ENCODE measurements at places on chromosomes 11 and 22.

GRCh38 chr11:73991471-73992006 lies 8.9 kb upstream of the UCP2 start:
- no peak for DNase-seq

- DNase-seq = no peak
Observed at GRCh38 chr11:9273376-9274336, 8.5 kb upstream of the DENND5A start.

DNA sequence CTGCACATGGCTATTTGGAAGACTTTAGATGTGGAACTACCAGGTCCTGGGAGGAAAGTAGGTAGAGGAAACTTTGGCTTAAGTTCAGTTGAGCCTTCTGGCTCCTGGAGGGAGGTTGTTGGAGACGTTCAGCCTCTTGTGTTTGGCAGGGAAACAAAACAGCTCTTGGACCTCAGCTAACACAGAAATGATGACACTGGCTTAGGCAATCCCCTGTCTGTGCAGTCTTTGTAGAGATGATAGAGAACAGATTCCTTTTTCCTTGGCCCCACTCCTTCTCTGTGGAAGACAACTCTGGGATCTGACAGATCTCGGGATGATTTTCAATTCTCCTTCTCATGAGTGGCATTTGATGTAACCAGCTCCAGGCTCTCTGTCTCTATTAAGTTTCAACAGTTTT lies 428.5 kb downstream of the TMEM135 start:
- DNase-seq = no peak

DNA sequence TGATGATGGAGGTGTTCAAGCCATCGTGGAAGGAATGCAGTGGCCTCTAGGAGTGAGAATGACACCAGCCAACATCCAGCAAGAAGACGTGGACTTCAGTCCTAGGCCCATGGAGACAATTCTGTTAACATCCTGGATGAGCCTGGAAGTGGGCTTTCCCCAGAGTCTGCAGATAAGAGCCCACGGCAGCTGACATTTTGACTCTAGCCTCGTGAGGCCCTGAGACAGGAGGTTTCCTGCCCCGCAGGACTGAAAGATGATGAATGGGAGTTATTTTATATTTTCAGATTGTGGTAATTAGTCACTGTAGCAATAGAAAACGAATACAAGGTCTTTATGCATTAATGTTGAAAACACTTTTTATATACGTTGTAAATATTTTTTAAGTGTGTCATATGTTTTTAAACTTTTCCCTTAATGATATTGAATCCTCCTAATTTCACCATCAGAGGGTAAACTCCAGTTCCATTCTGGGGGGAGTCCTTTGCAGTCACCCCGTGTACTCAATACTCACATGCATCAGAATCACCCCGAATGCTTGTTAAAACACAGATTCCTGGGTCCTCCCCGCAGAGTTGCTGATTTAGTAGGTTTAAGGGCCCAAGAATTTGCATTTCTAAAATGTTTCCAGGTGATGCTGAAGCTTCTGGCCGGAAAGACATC lies 570 bp upstream of the TPCN2 start:
- DNase-seq = no peak

DNA sequence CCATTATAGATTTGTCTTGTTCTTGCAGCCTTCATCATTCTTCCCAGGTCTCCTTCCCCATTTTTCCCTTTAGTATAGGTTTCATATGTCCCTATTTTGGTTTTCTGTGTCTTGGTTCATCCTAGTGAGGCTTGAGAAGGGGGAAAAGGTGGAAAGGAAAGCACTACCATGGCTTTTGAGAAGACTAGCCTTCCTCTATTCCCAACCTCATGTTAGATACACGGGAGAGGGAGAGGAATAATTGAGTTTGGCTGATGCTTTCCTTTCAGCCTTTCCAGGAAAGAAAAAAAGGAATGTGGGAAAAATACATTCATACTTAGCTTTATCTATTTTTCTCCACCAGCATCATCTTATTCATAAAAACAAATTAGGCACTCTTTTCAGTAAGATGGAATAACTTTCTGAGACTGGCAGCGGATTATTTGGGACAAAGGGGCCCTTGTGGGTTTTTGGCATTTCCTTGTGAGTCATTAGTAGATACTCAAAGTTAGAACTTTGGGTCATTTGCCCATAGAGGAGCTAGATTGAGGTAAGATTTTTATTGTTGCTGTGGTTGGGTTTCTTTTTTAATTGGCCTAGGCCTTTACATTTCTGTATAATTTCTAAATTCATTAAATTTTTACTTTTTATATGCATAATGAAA lies 23.8 kb downstream of the CAPRIN1 start:
- no peak for DNase-seq

- no peak for DNase-seq
Observed at GRCh38 chr22:22867996-22868715, 19.5 kb upstream of the IGLL5 start.

Measured in heart right ventricle (tissue), 16 donors.